Naive thymus-derived CD4-positive, alpha-beta T cell (primary cell): ENCODE measurements at places on chromosomes 7 and 10. TPM values are rescaled to one million over a fixed set of nuclear protein-coding genes. Genes with fewer than 3 reads are reported as not detected.

DNA sequence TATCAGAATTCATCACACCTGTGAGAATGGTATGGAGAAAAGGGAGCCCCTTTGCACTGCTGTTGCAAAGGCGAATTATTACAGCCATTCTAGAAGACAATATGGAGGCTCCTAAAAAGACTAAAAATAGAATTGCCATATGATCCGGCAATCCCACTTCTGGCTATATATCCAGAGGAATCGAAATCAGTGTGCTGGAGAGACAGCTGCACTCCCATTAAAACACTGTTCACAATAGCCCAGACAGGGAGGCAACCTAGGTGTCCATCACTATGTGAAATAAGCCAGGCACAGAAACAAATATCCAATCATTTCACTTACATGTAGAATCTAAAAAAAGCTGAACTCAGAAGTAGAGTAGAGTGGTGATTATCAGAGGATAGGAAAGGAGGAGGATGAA lies 26.0 kb upstream of the GJD4 start:
- H3K27ac ChIP-seq: no peak overlapping the region
- H3K36me3 ChIP-seq: no peaks in the 10 kb centered on the region
- H3K27me3 ChIP-seq: no peaks in the 10 kb centered on the region
- no peak for DNase-seq
- no peaks in the 10 kb centered on the region for H3K4me1 ChIP-seq
- H3K4me3 ChIP-seq: no peak overlapping the region

DNA sequence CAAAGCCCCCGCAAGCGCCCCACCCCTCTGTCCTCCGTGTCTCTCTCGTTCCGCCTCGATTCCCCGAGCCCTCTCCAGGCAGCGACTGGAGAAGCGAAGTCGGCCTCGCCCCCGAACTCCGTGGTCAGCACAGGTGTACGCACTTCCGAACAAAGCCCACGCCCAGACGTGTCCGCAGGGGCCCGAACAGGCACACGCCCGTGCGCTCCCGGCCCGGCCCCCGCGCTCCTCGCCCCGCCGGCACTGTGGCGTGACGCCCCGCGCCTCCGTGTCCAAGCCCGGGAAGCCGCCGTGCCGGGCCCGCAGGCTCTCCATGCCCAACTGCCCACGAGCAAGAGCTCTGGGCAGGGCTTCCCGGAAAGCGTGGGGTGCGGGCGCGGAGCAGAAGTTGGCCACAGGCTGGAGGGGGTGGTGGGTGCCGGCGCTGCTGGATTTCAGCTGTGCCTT lies 662 bp downstream of the NRCAM start:
- DNase-seq: no peak
- H3K36me3 ChIP-seq: no peaks in the 10 kb centered on the region
- peak overlapping the region; percentile 51 for H3K4me3 ChIP-seq
- H3K27ac ChIP-seq: no peak overlapping the region

DNA sequence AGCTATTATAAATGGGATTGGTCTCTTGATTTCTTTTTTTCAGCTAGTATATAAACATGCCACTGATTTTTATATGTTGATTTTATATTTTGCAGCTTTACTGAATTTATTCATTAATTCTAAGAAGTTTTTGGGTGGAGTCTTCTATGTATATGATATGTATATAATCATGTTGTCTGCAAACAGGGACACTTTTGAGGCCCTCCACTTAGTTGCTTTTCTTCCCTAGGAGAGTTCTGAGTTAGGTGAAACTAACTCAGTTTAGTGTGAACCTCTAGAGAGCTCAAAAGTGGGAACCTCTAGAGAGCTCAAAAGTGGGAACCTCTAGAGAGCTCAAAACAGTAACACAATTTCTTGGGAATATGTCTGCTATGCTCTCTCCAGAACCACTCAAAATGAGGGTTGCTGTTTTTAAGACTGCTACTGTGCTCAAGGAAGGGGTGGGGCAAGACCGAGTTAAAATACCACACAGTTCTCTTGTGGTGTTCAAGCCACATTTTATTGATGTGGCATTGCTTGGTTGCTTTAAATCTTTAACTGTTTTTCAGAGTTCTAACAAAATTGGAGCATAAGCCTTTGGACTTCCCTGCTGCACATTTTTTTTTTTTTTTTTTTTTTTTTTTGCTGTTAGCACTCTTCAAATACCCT lies 13.2 kb downstream of the CCDC7 start:
- no peaks in the 10 kb centered on the region for H3K27me3 ChIP-seq
- peaks cover 31% of the 10 kb centered on the region for H3K4me1 ChIP-seq
- H3K36me3 ChIP-seq: peaks cover 4% of the 10 kb centered on the region

GRCh38 chr10:85925201-85925750 lies 441.3 kb downstream of the GRID1 start:
- H3K36me3 ChIP-seq: no peaks in the 10 kb centered on the region
- no peaks in the 10 kb centered on the region for H3K27me3 ChIP-seq
- DNase-seq: no peak
- no peaks in the 10 kb centered on the region for H3K4me1 ChIP-seq
- H3K4me3 ChIP-seq: no peak overlapping the region
- no peak overlapping the region for H3K27ac ChIP-seq

- no peaks in the 10 kb centered on the region for H3K36me3 ChIP-seq
- no peaks in the 10 kb centered on the region for H3K4me1 ChIP-seq
- no peaks in the 10 kb centered on the region for H3K27me3 ChIP-seq
- DNase-seq: no peak
- no peak overlapping the region for H3K27ac ChIP-seq
- H3K4me3 ChIP-seq: no peak overlapping the region
Observed at GRCh38 chr7:47576866-47577306, 5.0 kb downstream of the TNS3 start.

GRCh38 chr10:114492351-114493037 lies 88.2 kb upstream of the AFAP1L2 start:
- peak overlapping the region; percentile 74 for H3K27ac ChIP-seq
- H3K36me3 ChIP-seq: peaks cover 14% of the 10 kb centered on the region
- peaks cover 55% of the 10 kb centered on the region for H3K4me1 ChIP-seq
- no peaks in the 10 kb centered on the region for H3K27me3 ChIP-seq
- peak overlapping the region; percentile 19 for H3K4me3 ChIP-seq
- peak; percentile 48 for DNase-seq

Gene SLC18A3
- not detected for polyA plus RNA-seq

Gene CASP7
- 9.9 TPM for polyA plus RNA-seq

Gene AGBL3
- 0.51 TPM for polyA plus RNA-seq

Gene MKX
- polyA plus RNA-seq: not detected

Gene SORCS1
- not detected for polyA plus RNA-seq

Gene ATG9B
- 49.4 TPM for polyA plus RNA-seq

Gene CACNA2D1
- polyA plus RNA-seq: not detected

Gene PHKG1
- polyA plus RNA-seq: 1.4 TPM

Gene GPNMB
- polyA plus RNA-seq: not detected
